ENCODE measurements at places on chromosomes 5 and 9. TPM values are rescaled to one million over a fixed set of nuclear protein-coding genes. Genes with fewer than 3 reads are reported as not detected.

DNA sequence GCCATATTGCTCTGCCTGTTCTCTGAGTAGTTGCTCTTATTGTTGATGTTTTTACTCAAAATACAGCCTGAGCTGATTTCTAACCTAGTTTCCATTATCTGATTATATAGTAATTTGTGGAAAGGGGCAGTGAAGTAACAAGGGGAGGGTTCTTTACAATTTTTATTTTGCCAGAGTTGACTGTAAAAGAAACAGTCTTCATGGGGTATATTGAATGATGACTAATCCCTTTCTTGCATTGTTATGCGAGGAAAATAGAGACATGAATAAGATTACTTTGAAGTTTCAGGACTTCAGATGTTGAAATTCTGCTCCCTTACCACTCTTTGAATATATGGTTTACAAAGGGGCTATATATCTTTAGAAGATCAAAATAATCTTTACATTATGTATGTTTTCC is 9.1 kb upstream of the LRRC70 start:
- DNase-seq, result peak; percentile 18
- no peaks in the 10 kb centered on the region for H3K27me3 ChIP-seq
- H3K36me3 ChIP-seq, result peaks cover 3% of the 10 kb centered on the region
- H3K4me3 ChIP-seq, result no peak overlapping the region

DNA sequence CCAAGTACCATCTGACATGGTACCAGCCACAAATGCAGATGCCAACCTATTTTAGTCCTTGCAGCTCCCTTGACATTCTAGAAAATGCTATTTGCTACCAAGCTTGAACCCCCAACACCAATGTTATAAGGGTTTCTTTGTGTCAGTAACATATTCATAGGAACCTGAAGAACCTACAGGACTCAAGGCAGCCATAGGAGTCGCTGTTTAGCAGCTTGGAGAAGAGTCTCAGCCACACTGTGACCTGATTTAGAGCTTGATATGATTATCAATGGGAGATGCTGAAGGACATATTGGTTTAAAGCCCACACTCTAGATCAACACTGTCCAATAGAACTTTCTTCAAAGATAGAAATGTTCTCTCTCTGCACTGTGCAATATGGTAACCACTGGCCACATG is 6.4 kb upstream of the ZFR start:
- no peak overlapping the region for H3K4me3 ChIP-seq
- no peaks in the 10 kb centered on the region for H3K36me3 ChIP-seq
- peaks cover 6% of the 10 kb centered on the region for H3K27me3 ChIP-seq
- H3K4me1 ChIP-seq, result no peaks in the 10 kb centered on the region
- no peak for DNase-seq

GRCh38 chr5:40871177-40871576 is 30.0 kb downstream of the CARD6 start:
- H3K27ac ChIP-seq, result no peak overlapping the region
- H3K4me3 ChIP-seq, result no peak overlapping the region
- H3K4me1 ChIP-seq, result no peaks in the 10 kb centered on the region
- no peaks in the 10 kb centered on the region for H3K27me3 ChIP-seq
- no peaks in the 10 kb centered on the region for H3K36me3 ChIP-seq

GRCh38 chr5:93100428-93100827 is 480.6 kb downstream of the NR2F1-AS1 start:
- no peaks in the 10 kb centered on the region for H3K36me3 ChIP-seq
- no peaks in the 10 kb centered on the region for H3K27me3 ChIP-seq
- H3K27ac ChIP-seq, result no peak overlapping the region

GRCh38 chr5:63822614-63823013 is 139.6 kb downstream of the HTR1A start:
- no peaks in the 10 kb centered on the region for H3K4me1 ChIP-seq
- H3K36me3 ChIP-seq, result no peaks in the 10 kb centered on the region
- no peak for DNase-seq

Gene TMC1
- total RNA-seq, result not detected

Gene PTGDS
- total RNA-seq, result 5.6 TPM
